ENCODE measurements at places on chromosomes 7 and 10.

DNA sequence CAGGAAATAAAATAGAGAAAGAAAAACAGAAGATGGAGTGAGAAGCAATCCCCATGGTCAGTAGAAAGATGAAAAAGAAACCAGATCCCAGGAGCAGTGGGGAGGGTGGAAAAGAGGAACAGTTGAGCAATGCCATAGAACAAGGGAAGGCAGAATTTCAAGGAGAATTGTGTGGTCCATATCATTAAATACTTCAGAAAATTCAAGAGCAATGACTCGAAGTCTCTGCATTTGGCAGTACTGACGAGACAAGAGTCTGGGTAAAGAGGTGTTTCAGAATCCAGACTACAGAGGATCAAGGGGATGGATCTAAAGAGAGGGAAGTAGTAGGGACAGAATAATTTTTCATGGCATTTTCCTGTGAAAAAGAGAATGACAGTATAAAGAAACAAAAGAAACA is 512.6 kb downstream of the PHTF2 start:
- no peak for DNase-seq

DNA sequence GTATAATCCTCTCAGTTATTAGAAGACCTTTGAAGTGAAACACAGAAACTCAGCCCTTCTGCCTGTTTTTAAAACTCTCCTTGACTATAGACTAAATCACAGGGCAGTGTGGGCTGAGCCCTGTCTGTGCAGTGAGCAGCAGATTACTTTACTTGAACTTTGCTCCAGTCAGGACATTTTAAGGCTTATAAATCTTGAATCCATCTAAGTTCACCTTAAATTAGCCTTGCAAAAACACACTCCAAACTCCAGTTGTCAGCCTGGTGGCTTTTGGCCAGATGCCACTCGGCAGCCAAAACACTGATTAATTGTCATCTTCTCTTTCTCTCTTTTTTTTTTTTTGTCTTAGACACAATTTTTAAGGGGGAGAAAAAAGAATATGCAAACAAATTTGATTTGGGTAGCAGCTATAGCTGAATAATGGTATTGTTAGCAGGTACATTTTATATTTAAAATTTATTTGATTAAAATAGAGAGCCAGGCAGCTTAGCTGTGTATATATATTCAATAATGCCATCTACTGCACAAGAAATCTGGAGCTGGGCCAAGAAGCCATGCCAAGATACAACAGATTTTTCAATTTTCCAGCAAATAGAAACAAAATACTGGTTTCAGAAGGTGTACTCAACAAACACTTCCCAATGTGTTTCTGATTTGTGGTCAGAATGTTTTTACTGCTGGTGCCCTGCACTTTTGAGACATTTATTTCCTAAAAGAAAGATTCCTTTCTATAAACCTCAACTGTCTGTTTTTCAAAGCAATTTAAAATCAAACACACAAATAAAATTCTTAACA is 247.7 kb downstream of the TFEC start:
- DNase-seq, result peak; percentile 1

GRCh38 chr10:62580396-62580795 is 206.2 kb downstream of the ZNF365 start:
- no peak for DNase-seq

GRCh38 chr7:5396542-5396941 is 27.1 kb downstream of the TNRC18 start:
- no peak for DNase-seq

GRCh38 chr7:150967349-150967748 is 10.8 kb downstream of the KCNH2 start:
- DNase-seq, result no peak

- no peak for DNase-seq
These were observed 107.1 kb upstream of the FAM20C start for GRCh38 chr7:85074-85882.

DNA sequence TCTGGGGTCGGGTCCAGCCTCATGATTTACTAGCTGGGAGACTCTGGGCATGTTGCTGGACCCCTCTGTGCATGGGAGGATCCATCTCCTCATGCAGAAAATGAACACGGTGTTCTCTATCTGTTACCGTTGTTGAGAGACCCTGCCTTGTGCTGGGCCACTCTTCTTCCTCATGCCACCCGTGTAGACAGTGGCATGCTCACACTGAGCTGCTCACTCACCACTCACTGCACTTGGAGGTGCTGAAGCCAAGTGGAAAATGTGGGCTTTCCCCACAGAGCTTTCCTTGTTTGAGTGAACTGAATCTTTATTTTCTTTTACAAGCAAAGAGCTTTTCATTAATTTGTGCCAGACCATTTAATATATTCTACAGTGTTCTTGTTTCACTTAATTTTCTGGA is 77.5 kb upstream of the GDF10 start:
- no peak for DNase-seq

- DNase-seq, result no peak
These were observed 22.0 kb upstream of the CPA5 start for GRCh38 chr7:130322615-130323014.

Measured in DMS 273 treated with DMSO at 0.1 percent for 48 hours (cell line).